CD4-positive, alpha-beta T cell treated with Interleukin-4 for 4 hours (primary cell): ENCODE measurements at places on chromosomes 2 and 18.

GRCh38 chr2:61520261-61520660, 17.9 kb downstream of the XPO1 start:
- DNase-seq: no peak

DNA sequence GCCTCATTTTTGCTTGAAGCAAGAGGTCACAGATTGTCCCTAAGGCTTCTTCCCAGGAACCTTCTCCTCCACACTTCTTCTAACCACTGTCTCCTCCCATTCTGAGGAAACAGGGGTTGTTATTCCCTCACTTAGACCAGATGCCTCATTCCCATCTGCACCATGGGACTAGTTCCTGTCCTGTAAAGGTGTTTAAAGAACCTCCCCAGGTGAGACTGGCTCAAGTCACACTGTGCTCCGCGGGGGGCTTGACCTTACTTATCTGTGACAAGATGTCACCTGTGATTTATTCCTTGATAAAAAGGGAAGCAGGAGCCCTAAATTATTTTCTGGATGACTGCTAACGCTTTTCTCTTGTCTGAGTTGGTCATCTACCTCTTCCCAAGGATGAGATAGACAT, 8.2 kb upstream of the CDH2 start:
- DNase-seq: no peak

- DNase-seq: peak; percentile 77
Measured at GRCh38 chr2:197307933-197308521, 2.6 kb downstream of the ANKRD44 start.

DNA sequence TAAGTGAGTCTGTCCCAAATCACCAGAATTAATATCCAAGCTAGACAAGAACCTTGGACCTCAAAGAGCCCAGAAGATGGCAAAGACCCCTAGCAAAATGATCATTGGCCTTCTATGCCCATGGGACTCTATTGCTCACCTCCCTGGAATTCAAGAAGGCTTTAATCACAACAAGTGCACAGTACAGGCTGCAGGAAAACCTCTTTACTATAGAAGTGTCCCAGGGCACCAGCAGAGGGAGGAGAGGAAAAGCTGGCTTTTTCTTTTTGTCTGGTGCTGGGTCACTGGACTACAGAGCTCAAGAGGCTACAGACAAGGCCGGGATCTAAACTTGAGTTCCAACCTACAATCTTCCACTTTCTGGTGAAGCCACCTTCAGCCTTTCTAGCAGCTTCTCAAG, 88.3 kb upstream of the PPP1CB start:
- DNase-seq: no peak

DNA sequence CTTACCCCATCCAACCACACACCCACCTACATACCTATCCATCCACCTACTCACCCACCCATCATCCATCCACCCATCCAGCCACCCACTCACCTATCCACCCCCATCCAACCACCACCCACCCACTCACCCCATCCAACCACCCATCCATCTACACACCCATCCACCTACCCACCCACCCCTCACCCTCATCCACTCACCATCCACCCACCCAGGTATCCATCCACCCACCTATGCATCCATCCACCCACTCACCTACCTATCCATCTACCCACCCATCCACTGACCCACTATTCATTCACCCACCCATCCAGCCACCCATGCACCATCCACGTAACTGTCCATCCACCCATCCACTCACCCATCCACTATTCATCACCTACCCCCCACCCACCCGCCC, 194.8 kb downstream of the EIPR1 start:
- no peak for DNase-seq

DNA sequence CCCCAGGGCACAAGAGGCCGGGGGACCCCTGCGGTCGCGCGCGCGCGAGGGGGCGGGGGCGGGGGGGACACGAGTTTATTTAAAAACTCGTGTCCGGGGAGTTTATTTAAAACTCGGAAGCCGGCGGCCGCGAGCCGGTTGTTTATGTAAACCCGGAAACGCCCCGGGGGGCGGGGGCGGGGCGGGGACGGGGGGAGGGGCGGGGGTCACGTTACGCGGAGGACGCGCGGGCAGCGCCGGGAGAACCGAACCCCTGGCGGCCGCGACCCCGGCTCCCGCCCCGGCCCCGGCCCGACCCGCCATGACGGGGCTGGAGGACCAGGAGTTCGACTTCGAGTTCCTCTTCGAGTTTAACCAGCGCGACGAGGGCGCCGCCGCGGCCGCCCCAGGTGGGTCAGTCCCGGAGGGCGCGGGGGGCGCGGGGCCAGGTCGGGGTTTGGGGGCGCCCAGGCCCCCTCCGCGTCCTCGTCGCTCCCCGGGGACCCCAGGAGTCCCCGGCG, 4.4 kb downstream of the NFATC1 start:
- peak; percentile 68 for DNase-seq

DNA sequence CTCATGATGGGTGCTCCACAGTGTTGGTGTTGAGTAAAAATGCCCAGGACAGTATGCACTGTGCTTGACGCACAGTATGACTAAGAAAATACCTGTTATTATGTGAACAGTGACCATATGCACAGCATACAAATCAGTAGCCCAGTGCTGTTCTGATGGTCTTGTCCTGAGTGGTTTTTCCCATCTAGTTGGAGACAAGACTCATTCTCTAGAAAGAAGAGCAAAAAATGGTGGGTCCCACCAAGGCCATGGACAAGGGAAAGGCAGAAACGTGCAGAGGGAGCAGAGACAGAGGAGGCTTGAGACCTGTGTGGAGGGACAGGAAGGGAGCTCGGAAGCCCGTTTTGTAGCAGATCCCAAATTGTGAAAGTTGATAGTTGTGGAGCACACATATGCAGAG, 987 bp upstream of the SMIM21 start:
- no peak for DNase-seq

GRCh38 chr2:54866179-54866578, 142.7 kb downstream of the EML6 start:
- no peak for DNase-seq

GRCh38 chr2:148021886-148022285, 995 bp downstream of the MBD5 start:
- DNase-seq: no peak

GRCh38 chr2:163681745-163682144, 54.1 kb downstream of the FIGN start:
- DNase-seq: no peak

DNA sequence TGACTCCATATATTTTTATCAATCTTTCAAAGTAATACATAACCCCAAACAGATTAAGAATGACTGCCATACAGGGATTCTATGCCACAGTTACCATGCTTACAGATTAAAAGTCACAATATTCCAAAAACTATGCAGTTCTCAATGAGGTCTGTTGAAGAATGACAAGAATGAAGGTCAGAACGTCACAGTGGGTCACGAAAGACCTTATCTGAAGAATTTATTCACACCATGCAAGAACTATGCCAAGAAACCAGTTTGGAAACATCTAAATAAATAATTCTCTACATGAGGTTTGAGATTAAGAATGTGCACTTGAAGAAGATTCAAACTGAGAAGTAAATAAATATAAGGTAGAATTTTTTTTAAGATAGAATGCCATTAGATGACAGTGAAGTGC, 253.3 kb downstream of the EXOC6B start:
- DNase-seq: no peak

DNA sequence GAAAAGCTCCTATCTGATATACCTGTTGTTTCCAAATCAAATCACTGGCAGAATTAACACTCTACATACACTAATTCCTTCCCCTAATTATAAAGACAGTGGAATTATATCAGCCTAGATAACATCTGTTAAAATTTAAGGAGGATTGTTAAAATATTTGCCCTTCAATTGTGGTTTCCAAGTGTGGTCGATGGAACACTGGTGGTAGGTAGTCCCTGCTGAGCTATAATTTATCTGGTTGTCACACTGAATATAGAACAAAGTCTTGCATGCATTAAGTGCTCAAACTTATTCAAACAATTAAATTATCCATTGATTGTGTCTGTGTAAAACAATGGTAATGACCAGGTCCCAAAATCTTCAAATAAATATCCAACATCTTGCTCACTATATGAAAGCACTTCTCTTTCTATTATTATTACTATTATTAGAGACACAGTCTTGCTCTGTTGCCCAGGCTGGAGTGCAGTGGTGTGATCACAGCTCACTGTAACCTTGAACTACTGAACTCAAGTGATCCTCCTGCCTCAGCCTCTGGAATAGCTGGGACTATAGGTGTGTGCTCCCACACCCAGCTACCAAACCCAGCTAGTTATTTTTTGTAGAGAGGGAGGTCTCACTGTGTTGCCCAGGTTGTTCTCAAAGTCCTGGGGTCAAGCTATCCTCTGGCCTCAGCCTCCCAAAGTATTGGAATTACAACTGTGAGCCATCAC, 12.0 kb downstream of the CDH2 start:
- DNase-seq: no peak

- DNase-seq: peak; percentile 32
Measured at GRCh38 chr2:222318712-222319585, 20.2 kb upstream of the PAX3 start.

DNA sequence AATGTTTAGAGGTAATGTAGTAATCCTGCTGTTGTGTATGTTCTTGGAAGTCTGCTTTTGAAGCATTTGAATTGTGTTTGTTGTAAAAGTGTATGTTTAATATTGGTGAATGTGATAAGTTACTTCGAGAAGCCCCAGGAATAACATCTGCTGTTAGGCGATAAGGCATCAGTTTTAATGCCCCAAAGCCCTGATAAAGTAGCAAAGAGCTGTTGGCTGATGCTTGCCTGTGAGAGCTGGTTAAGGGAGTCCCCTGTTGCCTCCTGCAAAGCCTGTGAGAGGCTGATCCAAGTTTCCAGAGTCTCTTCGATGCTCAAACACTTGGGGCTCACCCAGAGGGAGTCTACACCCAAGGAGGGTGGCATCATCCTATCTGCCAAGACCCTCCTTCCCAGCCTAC, 110.3 kb downstream of the RNF152 start:
- DNase-seq: no peak

- no peak for DNase-seq
Measured at GRCh38 chr2:51919395-51919794, 887.5 kb upstream of the NRXN1 start.

DNA sequence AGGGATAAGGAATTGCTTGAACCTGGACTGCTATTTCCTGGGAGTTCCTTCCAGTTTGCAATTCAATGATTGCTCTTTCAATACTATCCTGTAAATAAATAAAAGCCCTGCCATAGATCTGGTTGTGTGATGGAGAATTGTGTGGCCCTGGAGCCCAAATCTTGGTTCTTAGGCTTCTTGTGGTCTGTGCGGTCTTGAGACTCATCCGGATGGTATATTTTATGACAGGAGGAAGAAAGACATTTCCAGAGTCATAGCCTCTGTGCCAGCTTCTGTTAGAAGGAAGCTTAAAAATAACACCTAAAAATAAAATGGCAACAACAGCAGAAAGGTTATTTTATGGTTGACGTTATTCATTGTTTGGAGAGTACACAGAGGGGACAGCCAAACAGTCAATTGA, 137.7 kb downstream of the ABCA12 start:
- no peak for DNase-seq

- DNase-seq: no peak
Measured at GRCh38 chr2:83015035-83015715, 1443.9 kb downstream of the SUCLG1 start.

GRCh38 chr18:63591725-63592124, 4.6 kb downstream of the SERPINB13 start:
- DNase-seq: no peak

GRCh38 chr2:1766425-1766824, 22.1 kb upstream of the PXDN start:
- no peak for DNase-seq

- DNase-seq: no peak
Measured at GRCh38 chr18:58078889-58079573, 35.0 kb downstream of the NEDD4L start.

- DNase-seq: peak; percentile 49
Measured at GRCh38 chr18:2978661-2979106, 34.3 kb downstream of the LPIN2 start.

GRCh38 chr2:240974771-240975572, 23.4 kb upstream of the SNED1 start:
- DNase-seq: peak; percentile 58

DNA sequence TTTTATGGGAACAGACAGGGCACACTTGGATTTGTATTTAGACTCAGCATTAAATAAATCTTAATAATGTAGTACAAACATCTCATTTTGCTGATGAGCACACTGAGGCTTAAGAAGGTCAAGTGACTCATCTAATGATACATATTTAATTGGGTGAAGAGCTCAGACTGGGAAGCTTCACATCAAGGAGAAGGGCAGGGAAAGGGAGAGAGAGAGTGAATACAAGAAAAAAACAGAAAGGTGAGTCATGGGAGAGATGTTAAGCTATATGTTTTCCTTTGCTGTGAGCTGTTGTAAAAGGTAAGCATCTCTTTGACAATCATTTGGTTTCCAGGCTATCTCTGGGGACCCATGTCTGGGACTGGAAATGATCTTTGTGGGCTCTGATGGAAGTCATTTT, 277.8 kb downstream of the SETBP1 start:
- no peak for DNase-seq

DNA sequence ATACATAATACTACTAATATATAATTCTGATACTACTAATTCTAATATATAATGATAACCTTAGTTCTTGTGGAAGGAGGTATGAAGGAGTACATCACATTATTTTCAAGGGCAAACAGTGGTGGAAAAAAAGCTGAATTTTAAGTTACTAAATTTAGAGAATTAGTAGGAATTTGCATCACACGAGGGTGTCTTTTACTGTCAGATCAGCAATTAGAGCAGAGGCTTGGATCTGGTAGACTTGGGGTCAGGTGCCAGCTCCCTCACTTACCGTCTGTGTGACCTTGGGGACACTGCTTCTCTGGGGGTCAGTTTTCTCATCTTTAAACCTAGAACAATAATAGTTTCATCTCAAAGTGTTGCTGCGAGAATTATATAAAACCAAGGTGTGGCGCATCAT, 114.1 kb upstream of the NEDD4L start:
- DNase-seq: no peak

DNA sequence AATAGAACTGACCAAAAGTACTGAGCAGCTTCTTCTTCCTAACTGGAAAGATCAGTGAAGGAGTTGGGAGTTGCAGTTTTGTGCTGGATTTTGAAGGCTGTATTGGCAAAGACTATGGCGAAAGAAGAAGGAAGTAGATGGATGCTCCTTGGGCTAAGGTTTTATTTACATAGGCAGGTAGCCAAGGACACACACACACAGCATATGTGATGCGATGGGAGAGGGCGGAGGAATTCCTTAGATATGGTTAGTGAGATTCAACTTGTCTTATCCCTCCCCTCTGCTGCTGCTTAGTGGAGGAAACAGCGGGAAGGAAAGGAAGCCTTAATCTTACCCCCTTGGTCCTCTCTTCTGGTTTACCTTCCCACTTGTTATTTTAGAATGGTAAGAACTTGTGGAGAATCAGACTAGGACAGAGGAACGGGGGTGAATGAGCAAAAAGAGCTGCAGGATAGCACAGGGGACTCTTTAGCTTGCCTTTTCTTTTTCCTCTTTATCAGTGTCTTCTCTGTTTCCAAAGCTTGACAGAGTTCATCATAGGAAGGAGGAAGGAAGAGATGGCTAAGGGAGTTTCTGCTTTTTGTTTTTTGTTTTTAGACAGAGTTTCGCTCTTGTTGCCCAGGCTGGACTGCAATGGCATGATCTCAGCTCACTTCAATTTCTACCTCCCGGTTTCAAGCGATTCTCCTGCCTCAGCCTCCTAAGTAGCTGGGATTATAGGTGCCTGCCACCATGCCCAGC, 87.9 kb downstream of the OSBPL6 start:
- DNase-seq: no peak
